ENCODE measurements at places on chromosomes 7 and 10.

GRCh38 chr7:103919272-103919868 lies 70.1 kb downstream of the RELN start:
- DNase-seq, result no peak

DNA sequence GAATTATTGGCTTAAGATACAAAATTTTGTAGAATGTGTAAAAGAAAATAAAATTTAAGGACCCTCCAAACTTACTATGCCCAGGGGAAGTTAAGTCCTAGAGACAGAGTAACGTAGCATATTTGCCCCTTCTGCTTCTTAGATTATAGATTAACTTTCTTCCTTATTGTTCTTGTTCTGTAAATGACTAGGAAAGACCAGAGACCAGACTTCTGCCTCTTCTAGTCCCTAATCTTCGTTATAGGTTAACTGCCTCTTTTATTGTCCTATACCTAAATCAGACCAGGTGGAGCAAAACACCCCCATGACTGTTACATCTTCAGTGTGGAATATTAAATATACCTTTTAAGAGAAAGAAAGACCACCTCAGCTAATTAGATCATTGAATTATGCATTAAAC lies 160.5 kb downstream of the PHTF2 start:
- no peak for DNase-seq

GRCh38 chr10:111278266-111278665 lies 201.4 kb downstream of the ADRA2A start:
- no peak for DNase-seq

DNA sequence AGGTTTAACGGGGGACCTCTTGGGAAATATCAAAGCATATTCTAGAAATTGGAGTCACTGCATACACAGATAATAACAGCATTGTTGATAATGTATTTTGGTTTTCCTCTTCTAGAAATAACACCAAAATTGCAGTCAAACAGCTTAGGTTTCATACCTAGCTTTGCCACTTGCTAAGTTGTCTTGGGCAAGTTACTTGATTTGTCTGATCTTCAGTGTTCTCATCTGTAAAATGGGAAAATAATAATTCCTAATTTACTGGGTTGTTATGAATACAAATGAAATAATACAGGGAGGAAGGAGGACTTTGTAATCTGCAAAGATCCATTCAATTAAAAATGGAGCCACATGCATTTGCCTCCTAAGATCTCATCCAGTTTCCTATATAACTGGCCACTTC lies 20.3 kb upstream of the NUP205 start:
- no peak for DNase-seq

- no peak for DNase-seq
Measured at GRCh38 chr10:25555865-25556264, 378.2 kb upstream of the MYO3A start.

GRCh38 chr7:38147005-38147404 lies 31.0 kb upstream of the STARD3NL start:
- no peak for DNase-seq

GRCh38 chr7:77788327-77788902 lies 9.8 kb downstream of the TMEM60 start:
- no peak for DNase-seq

GRCh38 chr7:158274996-158275395 lies 312.6 kb downstream of the PTPRN2 start:
- no peak for DNase-seq

DNA sequence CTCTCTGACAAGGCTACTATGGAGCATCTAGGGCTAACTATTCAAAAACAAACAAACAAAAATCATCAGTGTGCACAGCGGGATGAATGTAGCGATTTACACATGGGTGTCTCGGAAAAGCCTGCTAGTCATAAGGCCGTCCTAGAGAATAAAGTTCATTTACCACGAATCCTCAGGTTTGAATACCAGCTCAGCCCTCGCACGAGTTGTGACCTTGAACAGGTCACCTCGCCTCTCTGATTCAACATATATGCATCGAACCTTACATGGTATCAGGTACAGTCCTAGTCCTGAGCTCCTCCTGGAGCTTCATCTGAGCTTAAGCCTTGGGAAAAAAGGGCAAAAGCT lies 572 bp downstream of the ATP5MF start:
- no peak for DNase-seq

GRCh38 chr10:76211691-76212090 lies 780.3 kb downstream of the LRMDA start:
- DNase-seq, result no peak

DNA sequence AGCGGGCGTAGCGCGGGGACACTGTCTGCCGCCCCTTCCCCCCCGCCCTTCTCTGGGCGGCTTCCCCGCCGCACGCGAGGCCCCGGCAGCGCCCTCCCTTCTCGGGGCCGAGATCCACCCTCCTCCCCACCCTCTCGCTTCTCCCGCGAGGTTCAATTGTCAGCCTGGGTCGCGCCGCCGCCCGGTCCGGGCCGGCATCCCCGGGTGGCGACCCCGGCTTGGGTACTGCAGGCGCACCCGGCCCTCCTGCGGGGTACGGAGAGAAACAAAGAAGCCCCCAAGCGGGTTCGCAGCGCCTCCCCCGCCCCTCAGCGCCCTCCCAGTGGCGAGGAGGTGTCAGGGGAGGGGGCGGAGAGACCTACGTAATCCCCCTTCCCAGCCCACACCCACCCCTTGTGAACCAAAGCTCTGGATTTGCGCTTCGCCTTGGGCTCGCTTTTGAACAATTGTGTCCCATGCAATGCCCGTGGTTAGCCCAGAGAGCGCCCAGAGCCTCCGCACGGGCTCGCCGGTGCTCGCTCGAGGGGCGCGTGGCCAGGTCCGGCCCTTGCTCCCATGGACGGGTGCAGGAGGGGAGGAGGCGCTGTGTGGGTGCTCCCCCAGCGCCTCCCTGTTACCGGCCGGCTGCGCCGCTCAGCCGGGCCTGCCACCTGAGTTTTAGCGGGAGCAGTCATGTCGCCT lies 634 bp downstream of the HECW1 start:
- no peak for DNase-seq
